T follicular helper cell (primary cell): ENCODE measurements at places on chromosomes 16 and 17.

DNA sequence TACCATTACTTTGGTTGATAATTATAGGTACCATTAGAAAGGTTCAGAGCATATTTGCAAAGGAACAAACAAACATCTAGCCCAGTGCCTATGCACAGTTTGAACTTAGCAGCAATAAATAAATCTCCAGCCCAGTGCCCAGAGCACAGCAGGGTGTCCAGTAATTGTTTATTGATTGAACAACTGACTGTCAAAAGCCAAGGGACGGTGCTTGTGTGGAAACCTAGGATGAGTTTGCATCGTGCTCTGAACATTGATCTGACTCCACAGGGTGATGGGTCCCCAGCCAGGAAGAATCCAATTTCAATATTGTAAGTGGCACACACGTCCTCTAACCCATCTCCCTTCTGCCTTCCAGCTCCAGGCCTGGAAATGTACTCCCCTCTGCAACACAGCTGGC lies 625.5 kb upstream of the C16orf82 start:
- DNase-seq, result no peak

- no peak for DNase-seq
These were observed 3.1 kb upstream of the TBCD start for GRCh38 chr17:82748756-82749155.

DNA sequence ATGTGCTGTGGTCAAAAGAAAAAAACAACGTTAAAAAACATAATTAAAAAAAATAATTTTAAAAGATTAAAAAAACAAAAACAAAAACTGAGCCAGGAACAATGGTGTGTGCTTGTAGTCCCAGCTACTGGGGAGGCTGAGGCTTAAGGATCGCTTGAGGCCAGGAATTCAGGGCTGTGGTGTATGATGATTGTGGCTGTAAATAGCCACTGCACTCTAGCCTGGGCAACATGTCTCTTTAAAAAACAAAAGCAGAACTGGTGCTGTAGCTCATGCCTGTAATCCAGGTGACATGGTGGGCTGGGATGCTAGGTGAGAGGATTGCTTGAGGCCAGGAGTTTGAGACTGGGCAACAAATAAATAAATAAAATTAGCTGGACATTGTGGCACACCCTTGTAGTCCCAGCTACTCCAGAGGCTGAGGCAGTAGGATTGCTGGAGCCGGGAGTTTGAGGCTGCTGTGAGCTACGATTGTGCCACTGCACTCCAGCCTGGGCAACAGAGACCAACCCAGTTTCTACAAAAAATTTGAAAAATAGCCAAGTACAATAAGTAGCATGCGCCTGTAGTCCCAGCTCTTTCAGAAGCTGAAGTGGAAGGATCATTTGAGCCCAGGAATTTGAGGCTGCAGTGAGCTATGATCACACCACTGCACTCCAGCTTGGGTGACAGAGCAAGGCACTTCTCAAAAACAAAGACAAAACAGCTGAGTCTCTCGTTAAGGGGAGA lies 43.6 kb downstream of the NFATC3 start:
- DNase-seq, result no peak

DNA sequence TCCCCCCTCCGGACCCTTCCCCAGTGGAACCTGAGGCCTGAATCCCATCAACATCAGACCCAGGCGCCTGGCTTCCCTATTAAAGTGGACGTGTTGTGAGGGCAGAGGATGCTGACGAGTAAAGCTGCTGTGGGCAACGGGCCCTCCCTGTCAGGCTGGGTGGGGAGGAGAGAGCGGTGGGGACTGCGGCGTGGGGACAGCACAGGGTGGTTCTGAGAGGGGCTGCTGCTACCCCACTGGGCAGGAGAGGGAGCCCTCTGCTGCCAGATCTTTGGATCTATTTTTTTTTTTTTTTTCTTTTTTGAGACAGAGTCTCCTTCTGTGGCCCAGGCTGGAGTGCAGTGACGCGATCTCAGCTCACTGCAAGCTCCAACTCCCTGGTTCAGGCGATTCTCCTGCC lies 5.9 kb downstream of the CA5A start:
- DNase-seq, result no peak

DNA sequence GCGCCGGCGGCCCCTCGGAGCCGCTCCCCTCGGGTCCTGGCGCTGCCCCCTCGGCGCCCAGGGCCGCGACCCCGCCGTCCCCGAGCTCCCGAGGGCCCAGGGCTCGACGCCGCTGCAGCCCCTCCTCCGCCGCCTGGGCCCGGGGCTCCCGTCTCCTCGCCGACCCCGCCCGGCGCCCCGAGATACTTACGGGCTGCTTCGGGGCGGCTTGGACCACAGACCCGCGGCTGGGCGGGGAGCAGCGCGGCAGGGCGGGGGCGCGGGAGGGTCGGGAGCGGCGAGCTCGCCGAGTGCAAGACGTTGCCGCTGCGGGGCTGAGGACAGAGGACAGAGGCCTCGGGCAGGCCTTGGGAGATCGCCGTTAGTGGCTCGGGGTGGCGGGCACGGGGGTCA lies 290 bp downstream of the TOB1 start:
- DNase-seq, result no peak

- peak; percentile 93 for DNase-seq
These were observed 580 bp upstream of the KANSL1 start for GRCh38 chr17:46193626-46194392.

DNA sequence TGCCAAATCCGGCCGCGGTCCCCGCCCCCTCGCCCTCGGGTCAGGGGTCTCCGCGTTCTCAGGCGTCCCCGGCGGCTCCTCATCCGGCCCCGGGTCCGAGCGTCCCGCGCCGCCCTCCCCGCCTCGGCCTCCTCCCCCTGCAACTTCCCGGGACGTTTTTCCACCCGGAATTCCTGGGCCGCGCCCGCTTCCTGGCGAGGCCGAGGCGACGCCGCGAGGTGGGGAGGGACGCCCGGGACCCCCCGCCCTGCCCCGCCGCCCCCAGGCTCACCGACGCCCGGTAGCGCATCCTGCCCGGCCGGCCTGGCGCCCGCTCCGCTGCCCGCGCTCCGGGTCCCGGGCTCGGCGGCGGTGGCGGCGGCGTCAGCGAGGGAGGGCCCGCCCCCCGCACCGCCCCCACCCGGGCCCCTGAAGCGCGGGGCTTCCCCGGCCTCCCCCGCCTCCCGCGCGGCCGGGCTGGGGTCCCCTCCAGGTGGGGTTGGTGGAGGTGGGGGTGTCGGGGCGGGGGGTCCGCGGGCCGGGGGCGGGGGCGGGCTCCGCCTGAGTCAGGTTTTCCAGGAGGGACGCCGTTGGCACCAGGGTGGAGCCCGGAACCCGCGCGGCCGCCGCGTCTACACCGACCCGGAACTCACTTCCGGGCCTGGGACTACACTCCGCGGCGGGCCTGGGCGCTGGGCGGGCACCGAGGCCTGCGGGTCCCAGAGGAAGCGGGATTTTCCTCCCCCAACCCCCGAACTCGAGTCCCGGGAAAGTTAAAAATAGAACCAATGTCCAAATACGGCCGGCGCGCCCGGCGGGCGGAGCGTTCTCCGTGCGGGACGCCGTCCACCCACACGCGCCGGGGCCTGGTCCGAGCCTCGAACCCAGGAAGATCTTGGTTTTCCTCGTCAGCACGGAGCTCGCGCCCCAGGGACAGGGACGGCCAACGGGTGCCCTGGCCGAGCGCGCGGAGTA lies 6.8 kb downstream of the MYO1C start:
- peak; percentile 54 for DNase-seq

DNA sequence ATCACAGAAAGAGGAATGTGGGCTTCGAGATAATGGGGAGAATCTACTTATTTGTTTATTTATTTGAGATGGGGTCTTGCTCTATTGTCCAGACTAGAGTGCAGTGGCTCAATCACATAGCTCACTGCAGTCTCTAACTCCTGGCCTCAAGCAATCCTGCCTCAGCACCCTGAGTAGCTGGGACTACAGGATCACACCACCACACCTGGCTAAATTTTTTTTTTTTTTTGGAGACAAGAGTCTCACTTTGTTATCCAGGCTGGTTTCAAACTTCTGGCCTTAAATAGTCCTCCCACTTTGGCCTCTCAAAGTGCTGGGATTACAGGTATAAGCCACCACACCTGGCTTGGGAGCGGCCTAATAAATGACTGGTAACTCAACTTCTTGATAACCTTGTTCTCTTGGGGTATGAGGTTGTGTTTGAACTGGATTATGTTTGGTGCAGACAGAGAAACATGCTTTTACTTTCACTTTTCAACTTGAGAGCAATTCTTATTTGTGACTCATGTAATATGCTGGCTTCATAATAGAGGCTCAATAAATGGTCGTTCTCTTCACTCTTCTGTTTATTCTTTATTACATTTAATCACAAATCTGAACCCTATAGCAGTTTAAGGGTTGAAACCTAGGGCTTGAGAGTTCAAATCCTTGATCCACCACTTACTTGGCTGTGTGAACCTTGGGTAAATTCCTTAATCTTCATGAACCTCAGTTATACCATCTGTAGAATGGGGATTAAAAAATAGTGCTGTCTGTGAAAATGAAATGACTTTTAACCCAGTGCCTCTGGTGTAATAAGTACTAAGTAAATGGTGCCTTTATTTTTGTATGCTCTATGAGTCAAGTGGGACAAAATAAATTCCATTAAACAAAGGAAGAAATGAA lies 129.1 kb upstream of the HS3ST2 start:
- no peak for DNase-seq

DNA sequence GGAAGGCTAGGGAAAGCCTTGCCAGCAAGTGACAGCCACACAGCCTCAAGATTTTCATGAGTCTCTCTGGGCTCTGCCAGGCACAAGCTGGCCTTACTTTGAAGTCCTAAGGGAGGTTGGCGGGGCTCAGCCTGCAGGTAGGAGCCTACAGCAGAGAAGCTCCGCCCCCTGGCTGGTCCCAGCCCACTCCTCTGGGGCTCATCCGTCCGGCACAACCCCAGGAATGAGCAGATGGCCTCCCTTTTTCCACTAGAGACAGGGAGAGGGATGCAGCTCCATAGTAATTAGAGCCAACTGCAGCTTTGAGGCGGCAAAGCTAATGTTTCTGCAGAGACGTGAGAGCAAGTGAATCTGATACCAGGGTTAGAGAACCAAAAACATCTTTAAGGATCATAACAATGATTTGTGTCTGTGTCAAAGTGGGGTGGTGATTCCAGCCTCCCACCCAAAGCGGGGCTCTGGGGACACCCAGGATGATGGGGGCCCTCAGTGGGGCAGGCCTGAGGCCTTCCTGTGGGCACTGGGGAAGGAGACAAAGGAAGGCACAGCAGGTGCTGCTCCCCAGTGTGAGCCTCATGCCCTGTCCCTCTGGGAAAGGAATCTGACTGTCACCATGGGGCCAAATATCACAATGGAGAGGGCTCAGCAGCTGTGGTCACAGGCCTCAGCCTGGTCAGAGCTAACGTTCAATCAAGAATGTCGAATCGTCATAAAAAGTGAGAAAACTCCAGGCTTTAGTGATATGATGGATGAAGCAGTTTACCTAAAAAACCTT lies 61.5 kb downstream of the RBFOX3 start:
- DNase-seq, result no peak
